CD4-positive, alpha-beta T cell treated with Interleukin-2 at 100 ng/mL for 4 hours (primary cell): ENCODE measurements at places on chromosomes 6 and 20.

GRCh38 chr6:74044417-74045096 is 348.6 kb downstream of the CD109 start:
- DNase-seq = no peak

DNA sequence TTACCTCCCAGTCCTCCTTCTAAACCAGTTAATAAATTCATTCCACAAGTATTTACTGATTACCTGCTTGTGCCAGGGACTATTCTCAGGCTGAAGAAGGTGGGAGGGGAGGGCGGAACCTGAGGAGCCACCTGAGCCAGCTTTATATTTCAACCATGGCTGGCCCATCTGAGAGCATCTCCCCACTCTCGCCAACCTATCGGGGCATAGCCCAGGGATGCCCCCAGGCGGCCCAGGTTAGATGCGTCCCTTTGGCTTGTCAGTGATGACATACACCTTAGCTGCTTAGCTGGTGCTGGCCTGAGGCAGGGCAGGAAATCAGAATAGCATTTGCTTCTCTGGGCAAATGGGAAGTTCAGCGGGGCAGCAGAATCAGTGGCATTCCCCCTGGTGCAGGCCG is 4.9 kb upstream of the AAR2 start:
- DNase-seq = no peak

GRCh38 chr6:56946368-56946767 is 8.5 kb upstream of the BEND6 start:
- no peak for DNase-seq

- no peak for DNase-seq
Observed at GRCh38 chr6:39834866-39835265, 42.7 kb downstream of the DAAM2 start.

- DNase-seq = peak; percentile 44
Observed at GRCh38 chr20:63698739-63699465, 2.5 kb downstream of the TNFRSF6B start.

DNA sequence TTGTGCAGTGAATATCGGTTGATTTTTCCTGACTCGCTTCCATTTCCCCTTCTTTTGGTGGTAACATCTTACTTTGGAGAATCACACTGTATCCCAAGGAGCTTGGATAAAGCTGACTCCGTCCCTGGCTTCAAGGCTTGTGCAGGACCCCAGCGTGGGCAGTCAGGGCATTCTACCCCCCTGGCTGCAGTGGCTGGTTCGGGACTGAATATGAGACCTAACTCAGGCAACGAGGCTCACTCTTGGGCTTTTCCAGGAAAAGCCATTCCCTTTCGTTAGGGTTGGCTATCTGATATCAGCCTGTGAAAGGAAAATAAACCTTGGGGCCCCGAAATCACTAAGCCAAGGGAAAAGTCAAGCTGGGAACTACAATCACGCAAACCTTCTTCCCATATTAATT is 30.1 kb upstream of the GJA1 start:
- no peak for DNase-seq

GRCh38 chr6:119446115-119446554 is 96.6 kb upstream of the MAN1A1 start:
- no peak for DNase-seq

DNA sequence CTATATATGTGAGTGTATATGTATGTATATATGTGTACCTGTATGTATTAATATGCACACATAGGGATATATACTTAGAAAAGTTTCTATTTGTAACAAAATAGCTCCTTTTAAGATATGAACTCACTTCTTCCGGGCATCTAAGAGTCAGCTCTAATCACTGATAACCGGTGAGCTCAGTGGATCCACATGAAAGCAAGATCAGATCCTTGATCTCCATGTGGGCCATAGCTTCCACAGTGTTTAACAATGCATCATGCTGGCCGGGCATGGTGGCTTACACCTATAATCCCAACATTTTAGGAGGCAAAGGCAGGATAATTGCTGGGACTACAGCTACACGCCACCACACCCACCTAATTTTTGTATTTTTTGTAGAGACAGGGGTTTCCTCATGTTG is 52.6 kb downstream of the ECT2L start:
- DNase-seq = no peak

GRCh38 chr20:62288535-62289105 is 14.2 kb upstream of the ADRM1 start:
- no peak for DNase-seq

GRCh38 chr20:39190666-39191570 is 228.8 kb downstream of the DHX35 start:
- DNase-seq = no peak

GRCh38 chr6:112799889-112800288 is 452.8 kb downstream of the RFPL4B start:
- DNase-seq = no peak

GRCh38 chr6:138115877-138116660 is 8.8 kb upstream of the PERP start:
- DNase-seq = peak; percentile 73

- DNase-seq = no peak
Observed at GRCh38 chr6:89509777-89510281, 76.9 kb downstream of the ANKRD6 start.

DNA sequence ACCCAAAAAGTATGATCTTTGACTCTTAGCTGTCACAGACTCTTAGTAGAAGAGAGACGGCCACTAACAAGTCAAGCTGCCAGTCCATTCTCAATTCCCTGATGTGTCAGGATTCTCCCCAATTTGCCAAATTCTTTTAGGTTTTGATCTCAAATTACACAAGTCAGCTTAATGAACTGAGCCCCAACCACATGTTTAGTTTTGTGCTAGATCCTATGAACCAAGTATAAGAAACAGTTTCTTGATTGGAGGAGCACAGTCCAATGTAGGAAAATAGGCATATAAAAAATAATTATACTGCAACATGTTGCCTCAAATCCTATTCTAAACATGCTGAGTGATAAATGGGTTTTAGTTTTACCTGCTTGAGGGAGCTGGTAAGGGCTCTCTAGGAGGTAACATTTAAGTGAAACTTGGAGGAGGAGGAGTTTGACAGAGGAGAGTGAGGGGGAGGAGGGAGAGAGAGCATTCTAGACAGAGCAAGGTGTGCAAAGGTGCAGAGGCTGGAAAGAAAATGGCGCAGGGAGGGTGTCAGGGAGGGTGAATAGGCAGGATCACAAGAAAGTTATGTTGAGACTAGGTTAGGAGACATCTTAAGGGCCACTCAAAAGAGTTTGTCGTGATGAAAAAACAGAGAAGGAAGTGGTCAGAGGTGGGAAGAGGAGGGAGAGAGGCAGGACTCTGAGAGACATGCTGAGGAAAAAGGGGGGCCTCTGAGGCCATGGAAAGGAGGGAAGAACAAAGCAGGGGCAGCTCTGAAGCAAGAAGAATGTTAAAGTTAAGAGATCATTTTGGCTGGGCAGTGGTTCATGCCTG is 22.8 kb upstream of the FAM83C start:
- DNase-seq = no peak

GRCh38 chr20:19269737-19270340 is 57.4 kb downstream of the SLC24A3 start:
- DNase-seq = no peak

DNA sequence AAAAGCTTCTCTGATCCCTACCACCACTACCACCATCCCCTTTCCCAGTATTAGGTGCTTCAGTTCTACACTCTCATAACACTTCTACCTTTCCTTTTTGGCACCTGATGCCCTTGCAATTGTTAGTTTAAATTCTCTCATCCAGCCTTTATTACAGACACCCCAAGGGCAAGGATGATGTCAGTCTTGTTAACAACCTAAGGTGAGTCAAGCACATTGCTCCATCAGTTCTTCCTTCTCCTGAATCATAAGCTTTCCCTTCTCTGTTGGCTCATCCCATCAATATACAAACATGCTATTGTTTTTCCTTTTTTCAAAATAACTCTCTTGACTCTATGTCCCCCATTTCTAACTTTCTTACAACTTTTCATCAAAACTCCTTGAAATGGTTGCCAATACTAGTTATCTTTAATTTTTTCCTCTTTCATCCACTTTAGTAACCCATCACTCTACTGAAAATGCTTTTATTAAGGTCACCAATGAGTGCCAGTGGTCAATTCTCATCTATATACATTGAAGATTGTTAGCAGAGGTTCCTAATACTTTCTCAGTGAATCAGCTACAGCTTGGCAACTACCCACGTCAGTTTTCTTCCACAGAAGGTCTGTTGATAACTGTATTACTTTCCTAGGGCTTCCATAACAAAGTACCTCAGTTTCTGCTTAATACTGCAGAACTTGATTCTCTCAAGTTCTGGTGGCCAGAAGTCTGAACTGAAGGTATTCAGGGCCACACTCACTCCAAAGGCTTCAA is 97.1 kb upstream of the FLRT3 start:
- DNase-seq = no peak

GRCh38 chr20:35539756-35540212 is 2.1 kb upstream of the ERGIC3 start:
- DNase-seq = no peak

DNA sequence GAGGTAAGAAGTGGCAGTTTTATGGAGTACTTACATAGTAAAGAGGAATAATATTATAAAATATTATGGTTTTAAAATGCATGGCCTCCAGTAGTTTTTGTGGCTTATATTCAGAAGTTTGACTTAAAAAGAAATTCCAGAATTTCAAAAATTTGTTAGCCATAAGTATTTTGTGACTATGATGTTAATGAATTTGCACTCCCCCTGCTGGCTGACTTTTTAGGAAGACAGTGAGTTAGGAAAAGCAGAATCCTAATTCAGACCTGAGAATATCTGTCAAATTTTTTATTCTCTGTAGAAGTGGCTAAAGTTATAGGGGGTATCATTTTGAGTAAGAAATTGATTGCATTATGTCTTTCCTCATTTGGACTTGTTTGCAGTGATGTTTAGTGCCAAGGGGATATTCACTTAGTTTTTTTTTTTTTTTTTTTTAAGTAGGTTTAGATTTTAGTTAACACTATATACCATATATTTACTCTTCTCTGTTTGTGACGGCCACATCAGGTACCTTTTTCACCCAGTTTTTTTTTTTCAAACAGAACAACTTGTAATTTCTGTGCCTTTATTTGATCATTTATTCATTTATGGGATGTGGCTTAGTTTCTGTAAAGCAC is 40.8 kb downstream of the ZFAND3 start:
- DNase-seq = peak; percentile 30

GRCh38 chr6:147392917-147393625 is 115.4 kb upstream of the SAMD5 start:
- DNase-seq = no peak

GRCh38 chr20:21623074-21623780 is 82.2 kb upstream of the PAX1 start:
- DNase-seq = no peak

DNA sequence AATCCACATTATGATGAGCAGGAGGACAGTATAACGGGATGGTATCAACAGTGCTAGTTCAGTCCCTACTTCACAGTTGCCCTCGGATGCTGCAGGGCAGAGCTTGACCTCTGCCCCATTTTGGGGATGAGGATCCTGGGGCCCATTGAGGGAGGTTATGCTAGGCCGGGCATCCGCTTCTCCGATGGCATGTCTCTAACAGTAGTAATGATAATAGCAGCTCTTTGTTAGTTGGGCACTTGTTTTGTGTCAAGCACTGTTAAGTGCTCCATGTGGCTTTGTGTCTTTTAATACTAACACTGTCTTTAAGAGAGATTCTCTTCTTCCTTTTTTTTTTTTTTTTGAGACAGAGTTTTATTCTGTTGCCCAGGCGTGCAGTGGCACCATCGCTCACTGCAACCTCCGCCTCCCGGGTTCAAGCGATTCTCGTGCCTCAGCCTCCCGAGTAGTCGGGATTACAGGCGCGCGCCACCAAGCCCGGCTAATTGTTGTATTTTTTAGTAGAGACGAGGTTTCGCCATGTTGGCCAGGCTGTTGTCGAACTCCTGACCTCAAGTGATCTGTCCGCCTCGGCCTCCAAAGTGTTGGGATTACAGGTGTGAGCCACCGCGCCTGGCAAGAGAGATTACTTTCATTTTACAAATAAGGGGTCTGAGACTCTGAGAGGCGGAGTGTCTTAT is 1.1 kb downstream of the MAPRE1 start:
- DNase-seq = no peak

DNA sequence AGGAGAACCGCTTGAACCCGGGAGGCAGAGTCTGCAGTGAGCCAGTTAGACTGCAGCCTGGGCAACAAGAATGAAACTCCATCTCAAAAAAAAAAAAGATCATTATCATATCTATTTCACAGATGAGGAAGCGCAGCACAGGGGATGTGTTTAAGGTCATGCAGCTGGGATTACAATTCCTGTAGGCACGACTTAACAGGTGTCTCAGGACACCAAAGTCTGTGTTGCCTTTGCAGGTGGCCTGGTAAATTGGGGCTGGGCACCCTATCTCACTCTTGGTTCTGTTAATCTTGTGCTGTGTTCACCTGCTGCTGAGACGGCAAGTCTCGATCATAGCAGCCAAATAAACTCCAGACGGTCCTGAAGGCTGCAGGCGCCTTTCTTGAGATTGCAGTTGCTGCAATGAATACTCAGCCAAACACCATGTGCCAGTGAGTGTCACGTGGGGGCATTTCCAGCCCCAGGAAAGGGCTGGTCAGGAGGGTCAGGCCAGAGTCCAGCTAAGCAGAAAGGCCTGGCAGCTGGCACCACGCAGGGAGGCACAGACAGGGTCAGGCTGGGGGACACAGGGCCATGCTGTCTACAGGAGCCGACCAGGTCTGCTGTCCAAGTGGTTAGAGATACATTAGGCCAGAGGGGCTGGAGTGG is 55.8 kb downstream of the FGD2 start:
- no peak for DNase-seq
